Caudate nucleus (tissue), 63 donors: ENCODE measurements at places on chromosomes 2 and 18.
A peak's percentile ranks its signal among the peaks of the same experiment; 100 is the strongest.

DNA sequence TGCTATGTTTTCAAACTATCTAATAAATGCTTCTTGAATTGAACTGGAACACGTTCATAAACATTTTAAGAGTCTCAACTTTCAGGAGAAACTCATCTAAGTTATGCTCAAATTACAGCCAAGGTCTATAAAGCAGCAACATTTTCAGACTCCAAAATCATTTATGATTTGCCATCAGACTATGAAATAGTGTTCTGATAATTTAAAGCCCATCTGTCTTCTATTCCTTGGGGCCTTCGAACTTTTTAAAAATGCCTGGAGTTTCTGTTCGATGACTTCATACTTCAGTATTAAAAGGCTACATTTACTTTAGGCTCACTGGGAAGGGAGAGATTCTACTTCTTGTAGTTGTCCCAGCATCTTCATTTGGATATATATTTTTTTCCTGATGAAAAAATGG is 73.6 kb upstream of the NXPH2 start:
- no peak for DNase-seq

- peak; percentile 2 for DNase-seq
Observed at GRCh38 chr2:184597571-184597991, 748 bp upstream of the ZNF804A start.

DNA sequence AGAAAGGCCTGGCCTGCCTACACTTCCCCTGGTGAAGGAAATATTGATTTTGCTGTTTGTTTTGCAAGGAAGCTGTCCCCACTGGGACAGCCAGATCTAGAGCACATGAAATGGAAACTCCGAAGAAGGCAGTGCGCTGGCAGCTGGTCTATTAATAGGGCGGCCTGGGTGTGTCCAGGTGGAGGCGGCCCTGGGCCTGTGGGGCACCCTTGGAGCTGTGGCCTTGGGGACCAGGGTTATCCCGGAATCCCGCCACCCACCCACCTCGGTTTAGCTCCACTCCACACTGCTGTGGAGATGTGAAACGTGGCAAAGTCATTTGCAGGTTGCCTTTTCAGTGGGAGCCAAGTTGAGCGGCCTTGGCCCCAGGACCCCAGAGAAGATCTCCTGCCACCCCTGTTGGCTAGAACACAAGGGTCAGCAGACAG is 204.3 kb downstream of the KLHL29 start:
- no peak for DNase-seq

DNA sequence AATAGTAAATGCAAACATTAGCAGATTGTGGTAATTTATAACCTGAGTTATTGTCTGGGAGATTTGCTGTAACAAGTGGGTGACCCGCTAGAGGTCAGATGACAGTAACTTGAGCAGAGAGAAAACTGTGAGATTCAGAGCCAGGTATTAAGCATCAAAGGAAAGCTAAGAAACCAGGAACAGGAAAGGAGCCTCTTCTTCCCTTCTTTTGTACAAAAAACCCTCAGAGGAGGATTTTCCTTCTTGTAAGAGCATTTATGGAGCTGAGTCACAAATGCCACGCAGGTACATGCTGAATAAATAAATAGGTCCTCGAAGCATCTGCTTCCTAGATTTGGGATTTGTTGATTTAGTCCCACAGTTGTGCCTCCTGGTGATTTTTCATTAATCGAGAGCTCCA is 146.5 kb downstream of the SH3BP4 start:
- no peak for DNase-seq

DNA sequence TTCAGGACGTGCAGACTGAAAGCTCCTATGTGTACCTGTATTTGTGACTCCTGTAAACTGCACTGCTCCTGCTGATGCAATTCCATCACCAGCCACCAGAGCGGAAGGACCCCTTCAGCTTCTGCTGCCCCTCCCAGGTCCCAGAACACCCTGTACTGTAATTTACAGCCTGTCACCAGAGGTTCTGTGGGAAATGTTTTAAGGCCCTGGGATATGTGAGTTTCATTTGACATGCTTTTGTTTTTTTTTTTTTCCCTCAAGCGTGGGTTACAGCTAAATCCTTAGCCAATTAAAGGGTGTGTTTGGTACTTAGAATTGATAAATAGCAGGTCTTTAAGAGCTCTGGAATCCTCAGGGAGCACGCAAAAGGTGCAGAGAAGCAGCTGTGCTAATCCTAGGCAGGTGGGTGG is 79.4 kb downstream of the KCTD1 start:
- DNase-seq: no peak
